Adrenal gland (tissue), 19 donors: ENCODE measurements at places on chromosomes 3 and 15. TPM values are rescaled to one million over a fixed set of nuclear protein-coding genes. Genes with fewer than 3 reads are reported as not detected.

Gene PPP4R2
- total RNA-seq: 65.5 TPM

DNA sequence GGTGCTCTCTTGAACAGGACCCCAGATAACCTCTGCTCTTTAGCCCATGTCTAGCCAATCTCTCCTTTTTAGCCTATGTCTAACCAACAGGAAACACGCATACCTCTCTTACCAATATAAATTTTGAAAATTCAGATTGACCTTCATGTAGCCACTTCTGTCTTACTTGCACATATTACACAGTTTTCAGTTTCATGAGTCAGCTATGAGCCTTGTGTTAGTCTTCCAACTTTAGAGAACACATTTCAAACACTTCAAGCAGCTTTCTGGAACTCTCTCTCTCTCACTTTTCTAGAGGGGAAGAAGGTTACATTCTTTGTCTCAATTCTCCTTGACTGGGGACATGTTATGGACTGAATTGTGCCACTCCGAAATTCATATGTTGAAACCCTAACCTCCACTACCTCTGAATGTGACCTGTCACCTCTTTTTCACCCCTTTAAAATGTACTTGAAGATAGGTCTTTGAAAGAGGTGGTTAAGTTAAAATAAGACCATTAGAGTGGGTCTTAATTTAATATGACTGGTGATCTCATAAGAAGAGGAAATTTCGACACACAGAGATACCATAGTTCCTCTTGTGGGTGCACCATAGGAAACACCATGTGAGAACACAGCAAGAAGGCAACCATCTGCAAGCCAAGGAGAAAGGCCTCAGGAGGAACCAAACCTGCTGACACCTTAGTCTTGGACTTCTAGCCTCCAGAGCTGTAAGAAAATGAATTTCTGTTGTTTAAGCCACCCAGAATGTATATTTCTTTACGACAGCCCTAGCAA lies 480.3 kb upstream of the ALCAM start:
- peak; percentile 36 for DNase-seq
- no peak overlapping the region for H3K27ac ChIP-seq
- H3K4me1 ChIP-seq: no peaks in the 10 kb centered on the region
- no peaks in the 10 kb centered on the region for H3K27me3 ChIP-seq
- H3K36me3 ChIP-seq: no peaks in the 10 kb centered on the region

- H3K36me3 ChIP-seq: no peaks in the 10 kb centered on the region
- DNase-seq: no peak
- peak overlapping the region; percentile 49 for H3K27ac ChIP-seq
Measured at GRCh38 chr15:95175914-95176658, 944.7 kb downstream of the MCTP2 start.

Gene LRRC3B
- 0.13 TPM for total RNA-seq

DNA sequence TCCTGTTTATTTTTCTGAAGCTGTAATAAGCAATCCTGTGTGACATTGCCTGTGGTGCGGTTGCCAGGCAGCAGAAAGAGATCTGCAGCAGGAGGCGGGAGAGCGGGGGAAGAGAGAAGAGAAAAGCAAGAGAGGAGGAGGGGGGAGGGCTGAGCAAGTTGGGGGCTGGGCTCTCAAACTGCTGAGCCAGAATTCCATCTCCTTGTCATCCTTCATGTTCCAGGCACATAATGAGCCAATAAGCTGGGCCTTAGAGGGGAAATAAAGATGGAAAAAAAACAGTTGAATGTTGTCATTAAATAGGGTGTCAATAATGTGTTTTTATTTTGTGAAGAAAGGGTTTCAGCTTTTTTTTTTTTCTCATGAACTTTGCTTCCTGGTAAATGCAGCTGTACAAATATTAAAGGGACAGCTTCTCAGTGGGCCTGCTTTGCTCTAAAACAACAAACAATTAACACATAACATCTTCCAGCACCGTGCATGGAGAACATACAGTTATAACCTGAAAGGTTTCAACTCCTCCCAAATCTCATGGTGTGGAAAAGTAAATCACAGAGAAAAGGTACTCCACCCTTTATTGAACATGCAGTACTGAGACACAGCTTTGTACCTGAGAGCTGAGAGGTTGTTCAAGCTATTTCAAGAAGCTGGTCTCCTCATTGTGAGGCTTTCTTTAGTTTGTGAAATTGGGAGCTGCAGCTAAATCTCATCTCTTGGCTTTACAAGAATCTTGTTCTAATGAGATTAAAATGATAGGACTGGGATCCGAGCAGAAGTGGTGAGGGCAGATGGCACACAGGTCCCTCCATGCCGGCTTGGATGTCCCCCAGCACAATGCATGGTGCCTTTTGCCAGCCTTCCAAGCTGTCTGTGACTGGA lies 451.1 kb upstream of the KCNMB2 start:
- no peaks in the 10 kb centered on the region for H3K27me3 ChIP-seq
- no peak overlapping the region for H3K4me3 ChIP-seq
- DNase-seq: peak; percentile 87
- peak overlapping the region; percentile 68 for H3K27ac ChIP-seq

DNA sequence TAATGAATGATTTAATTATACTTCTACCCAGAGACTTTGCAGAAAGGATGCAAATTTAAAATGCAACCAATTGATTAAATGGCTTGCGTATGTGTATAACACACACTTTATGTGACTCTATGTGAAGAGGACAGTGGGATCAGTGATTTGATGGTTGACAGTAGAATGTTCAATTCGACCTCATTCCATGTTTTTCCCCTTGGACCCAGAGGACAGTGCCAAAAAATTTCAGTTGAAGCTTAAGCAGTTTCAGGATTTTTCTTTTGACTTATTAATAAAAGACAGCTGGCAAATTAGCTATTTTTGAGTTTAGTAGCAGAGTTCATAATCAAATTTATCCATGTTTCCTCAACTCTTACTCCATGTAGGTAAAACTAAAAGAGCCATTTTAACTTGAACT lies 742.4 kb upstream of the NR2F2 start:
- no peaks in the 10 kb centered on the region for H3K36me3 ChIP-seq
- DNase-seq: no peak
- H3K27ac ChIP-seq: no peak overlapping the region
- no peaks in the 10 kb centered on the region for H3K4me1 ChIP-seq
- H3K27me3 ChIP-seq: no peaks in the 10 kb centered on the region
- H3K4me3 ChIP-seq: no peak overlapping the region

- H3K4me1 ChIP-seq: no peaks in the 10 kb centered on the region
- H3K4me3 ChIP-seq: no peak overlapping the region
- H3K27ac ChIP-seq: no peak overlapping the region
- no peaks in the 10 kb centered on the region for H3K27me3 ChIP-seq
- DNase-seq: no peak
Measured at GRCh38 chr3:111871809-111872623, 13.0 kb downstream of the PHLDB2 start.

Gene BCL2A1
- total RNA-seq: 1.0 TPM

DNA sequence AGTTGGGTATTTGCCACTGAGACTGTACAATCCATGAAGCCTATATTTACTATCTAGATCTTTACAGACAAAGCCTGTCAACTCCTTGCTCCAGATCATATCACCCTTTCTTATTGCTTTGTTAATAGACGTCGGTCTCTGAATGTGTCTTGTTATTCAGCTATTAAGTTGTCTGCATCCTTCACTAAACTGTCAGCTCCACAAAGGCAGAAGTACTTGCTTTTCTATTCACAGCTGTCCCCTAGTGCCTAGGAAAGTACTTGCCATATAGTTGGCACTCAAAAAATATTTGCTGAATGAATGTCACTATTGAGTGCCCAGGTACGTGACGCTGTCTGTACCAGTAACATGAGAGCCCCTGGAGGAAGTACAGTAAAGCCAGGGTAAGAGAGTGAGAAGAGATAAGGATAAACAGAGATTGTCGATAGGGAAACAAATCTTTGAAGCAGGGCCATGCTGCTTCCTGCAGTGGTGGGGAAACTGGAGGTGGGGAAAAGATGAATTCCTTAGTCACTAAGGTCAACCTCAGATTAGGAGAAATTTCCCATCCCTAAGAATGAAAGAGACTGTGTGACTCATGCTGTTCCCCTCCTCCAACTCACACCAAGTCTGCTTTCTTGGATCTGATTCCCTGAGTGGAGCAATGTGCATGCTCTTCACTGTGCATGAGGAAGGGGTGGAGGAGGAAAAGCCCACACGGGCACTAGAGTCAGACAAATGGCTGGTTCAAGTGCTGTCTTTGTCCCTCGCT lies 36.3 kb downstream of the PRICKLE2 start:
- H3K36me3 ChIP-seq: no peaks in the 10 kb centered on the region
- no peak overlapping the region for H3K4me3 ChIP-seq
- H3K27ac ChIP-seq: no peak overlapping the region
